ENCODE measurements at places on chromosomes 7 and 10.

DNA sequence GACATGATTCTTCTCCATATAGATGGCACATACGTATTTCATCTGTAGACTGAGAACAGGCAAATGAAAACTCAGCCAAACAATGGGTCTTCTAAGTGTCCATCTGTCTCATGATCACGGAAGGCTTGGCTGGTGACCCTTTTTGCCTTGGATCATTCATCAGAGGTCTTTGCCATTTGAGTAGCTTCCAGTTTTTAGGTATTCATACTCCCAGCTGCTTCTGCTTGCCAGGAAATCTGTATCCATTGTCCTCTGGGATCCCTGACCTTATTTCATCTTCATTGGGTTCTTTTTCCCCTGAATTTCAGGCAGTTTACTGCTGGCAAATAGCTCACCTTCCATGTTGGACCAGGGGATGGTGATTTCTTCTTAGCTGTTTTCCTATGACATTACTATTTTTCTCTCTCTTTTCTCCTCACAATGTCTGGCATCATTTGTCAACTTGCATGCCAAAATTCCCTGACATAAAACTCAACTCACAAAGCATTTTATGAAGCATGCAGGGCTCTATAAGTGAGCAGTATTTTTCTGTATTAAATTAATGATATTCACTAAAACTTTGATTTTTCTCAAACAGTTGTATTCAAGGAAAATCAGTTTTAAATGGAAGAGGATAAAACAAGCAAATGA, 241.2 kb downstream of the DNAJB9 start:
- no peak for DNase-seq

DNA sequence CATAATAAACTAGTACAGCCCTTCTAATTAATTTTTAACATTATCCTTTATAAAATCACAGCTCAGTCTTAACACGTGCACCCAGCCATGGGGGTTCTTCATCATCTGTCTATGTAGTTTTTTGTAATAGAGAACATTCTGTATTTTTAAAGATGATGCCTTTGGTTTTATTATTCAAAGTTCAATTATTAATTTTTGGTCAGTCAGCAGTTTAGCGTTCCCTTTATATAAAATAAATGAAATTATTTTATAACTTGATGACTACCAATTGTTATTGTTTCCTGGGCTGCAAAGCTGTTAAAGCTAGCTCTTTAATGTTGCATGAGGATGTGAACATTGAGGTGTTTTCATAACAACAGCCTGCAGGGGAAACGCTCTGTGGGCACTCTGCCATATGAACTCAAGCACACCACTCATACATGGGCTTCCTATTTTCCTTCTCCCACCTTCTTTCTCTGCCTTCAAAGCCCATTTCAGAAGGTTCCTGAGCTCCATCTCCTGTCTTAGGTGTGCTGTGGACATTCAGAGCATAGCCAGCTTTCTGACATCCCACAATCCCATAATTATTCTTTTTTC, 172.0 kb upstream of the YAE1 start:
- no peak for DNase-seq

DNA sequence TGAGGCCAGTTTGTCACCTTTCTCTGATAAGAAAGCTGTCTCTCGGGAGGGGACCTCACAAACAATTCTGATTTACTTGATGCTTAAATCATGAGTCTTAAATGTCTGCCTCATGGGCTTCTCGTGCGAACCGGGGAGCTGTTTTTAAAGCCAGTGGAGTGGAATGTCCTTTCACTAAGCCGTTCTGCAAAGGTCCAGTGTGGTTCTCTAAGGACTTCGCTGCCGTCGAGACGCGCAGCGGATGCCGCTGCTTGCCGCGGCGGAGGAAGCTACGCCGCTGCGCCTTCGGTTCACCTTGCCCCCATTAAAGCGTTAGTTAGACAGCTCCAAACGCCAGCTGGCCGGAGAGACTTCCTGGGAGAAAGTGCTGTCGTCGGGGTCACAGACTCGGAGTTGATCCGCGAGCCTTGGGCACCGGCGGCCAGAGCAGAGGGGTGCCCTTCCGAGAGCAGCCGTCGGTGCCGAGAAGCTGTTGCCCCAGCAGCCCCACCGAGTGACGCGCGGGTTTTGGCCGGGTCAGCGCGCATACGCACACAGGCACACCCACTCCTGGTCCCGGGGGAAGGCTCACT, 1.3 kb upstream of the HMX3 start:
- DNase-seq = no peak

DNA sequence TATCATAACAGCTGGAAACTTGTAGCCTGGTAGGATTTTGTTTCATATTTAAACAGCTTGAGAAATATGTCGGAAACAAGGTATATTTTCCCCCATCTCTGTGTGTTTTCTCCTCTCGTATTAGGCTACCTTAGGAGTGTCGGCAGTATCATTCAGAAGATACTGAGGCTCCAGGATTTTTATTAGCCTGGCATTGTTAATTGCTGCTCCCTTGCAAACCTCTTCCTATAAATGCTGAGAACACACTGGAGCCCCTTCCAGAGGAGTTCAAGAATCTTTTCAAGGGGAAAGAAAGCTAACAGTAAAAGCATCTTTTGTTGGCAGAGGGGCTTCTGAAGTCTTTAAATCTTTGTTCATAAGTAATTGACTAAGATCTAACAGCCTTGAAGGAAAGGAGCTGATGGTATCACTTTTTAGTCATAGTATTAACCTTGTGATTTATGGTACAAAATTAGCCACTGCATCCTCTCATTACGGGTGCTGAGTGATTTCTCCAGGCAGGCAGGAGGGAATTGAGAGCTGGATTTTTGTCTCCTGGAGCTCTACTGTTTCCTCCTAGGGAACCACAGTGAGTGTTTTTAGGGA, 998.7 kb downstream of the LRMDA start:
- DNase-seq = no peak

- DNase-seq = no peak
These were observed 165.9 kb upstream of the PLXNA4 start for GRCh38 chr7:132742189-132742612.

DNA sequence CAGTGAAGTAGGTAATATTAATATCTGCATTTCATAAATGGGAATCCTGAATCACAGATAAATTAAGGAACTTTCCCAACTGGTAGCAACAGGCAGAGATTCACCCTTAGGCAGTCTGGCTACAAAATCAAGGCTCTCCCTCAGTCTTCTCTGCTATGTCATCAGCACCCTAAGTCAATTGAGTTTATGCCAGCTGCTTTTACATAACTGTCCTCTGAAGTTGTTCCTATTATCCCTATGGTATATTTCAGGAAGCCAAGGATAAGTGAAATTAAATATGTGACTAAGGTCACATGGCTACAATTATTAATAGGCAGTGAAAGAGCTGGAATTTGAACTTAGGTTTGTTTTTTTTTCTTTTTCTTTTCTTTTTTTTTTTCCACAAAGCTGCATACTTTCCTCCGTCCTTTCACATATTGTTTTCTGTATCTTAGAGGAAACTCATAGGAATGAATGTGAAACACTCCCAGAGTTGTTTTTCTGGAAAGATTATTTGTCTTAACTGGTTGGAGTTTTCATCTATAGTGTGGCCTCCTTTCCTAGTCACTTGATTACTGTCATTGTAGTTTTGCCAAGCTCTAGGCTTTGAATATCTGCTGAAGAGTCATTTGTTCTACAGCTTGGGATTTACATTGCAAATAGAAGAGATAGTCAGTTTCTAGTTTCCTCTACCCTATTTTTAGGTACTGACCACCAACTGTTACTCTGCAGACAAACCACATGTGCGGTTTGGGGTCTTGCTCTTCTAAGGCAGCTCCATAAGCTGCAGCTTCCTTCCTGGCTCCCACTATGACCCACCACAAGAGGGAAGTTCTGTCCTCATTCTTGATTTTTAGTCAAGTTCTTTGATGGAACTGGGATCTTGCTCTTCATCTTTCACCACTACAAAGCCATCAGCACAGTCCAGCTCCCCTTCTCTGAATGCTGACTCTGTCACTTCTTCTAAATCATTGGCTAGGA, 338.0 kb upstream of the KIAA1217 start:
- DNase-seq = peak; percentile 59

- DNase-seq = no peak
These were observed 19.1 kb downstream of the RNF133 start for GRCh38 chr7:122679813-122680212.

GRCh38 chr7:137898839-137899721, 52.3 kb upstream of the DGKI start:
- peak; percentile 91 for DNase-seq

- no peak for DNase-seq
These were observed 17.5 kb downstream of the ADRB1 start for GRCh38 chr10:114061148-114061547.

DNA sequence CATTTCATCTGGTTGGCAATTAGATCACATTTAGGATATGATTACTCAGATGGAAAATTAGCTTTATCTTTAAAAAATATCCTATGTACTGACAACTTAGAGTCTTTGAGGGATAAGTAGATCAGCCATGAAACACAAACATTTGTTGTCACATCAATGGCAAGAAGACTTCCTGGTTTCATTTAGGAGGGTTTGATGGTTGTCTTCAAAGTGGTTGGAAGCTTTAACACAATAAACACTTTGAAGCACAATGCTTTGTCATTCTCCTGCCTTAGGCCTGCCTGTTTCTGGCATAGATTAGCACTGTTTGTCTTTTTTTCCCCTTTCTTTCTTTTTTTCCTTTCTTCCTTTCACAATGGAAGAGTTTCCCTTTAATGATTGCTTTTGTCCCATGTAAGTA, 20.5 kb downstream of the INHBA start:
- no peak for DNase-seq

GRCh38 chr7:35257251-35258124, 3.6 kb upstream of the TBX20 start:
- no peak for DNase-seq

DNA sequence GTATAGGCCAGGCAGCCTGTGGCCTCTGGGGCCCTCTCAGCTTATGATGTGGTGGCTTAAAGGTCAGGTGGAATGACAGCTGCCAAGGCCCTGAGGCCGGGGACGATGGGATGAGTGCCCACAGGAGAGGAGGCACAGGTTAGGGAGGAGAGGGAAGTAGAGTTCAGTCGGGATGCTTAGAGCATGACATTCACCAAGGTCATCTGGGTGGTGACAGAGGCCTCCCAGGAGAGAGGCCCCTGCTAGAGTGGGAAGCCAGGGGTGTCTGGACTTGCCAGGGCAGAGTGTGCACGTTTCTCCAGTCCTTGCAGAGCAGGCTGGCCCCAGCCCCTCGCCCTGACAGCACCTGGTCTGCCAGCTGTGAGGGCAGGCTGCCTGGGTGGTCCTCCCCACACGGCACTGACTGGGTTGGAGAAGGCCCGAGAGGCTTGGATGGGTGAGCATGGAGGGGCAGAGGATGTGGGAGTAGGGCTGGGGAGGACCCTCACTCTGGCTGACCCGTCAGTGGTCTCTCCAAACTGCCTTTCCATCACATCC, 1.5 kb downstream of the CALHM1 start:
- no peak for DNase-seq

DNA sequence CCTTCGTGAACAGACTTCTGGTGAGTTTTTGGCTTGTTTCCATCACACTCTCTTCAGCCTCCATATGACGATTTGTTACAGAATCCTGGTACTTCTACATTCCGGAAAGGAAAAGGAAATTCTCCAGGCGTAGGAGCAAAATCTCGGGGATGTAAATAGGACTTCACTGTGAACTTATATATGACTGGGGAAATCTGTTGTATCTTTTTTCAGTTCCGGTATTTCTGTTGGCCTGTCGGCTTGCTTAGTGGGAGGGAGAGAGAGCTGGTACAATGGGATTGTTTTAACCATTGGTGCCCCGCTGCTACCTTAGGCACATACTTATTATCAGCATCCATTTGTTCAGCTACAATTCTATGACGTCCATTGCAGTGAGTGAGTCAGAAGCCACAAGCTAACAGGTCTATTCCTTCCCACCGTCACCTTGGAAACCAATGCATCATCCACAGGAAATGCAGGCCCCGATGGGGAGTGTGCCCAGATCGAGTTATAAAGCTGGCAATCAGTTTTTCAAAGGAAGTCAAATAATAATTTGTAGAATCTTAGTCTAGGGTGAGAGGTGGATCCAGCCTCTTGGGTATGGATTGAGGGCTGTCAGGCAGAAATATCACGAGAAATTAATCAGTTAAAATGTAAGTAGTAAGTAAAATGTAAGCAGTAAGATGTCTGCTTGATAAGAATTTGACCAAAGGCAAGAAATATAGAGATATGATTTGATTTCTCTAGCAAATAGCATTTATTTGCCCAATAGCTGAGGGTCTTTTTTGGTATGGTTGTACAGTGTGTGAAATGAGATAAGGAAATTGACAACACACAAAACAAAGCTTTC, 92.0 kb upstream of the MKLN1 start:
- peak; percentile 25 for DNase-seq

DNA sequence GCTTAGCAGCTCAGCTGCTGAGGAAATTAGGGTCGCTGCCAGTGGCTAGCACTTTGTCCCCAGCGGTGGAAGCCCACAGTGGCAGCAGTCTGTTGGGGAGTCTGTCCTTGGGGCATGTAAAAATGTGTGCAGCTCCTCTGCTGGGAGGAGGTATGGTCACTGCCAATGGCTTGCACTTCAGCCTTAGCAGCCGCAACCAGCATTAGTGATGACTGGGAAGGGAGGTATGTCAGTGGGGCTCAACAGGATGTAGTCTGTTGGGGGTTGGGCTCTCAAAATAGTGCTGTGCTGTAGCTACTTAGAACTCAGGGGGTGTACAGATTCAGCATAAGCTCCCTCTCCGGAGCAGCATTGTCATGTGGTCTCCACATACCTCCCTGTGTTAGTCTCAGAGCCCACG, 189.9 kb downstream of the ZEB1 start:
- no peak for DNase-seq

DNA sequence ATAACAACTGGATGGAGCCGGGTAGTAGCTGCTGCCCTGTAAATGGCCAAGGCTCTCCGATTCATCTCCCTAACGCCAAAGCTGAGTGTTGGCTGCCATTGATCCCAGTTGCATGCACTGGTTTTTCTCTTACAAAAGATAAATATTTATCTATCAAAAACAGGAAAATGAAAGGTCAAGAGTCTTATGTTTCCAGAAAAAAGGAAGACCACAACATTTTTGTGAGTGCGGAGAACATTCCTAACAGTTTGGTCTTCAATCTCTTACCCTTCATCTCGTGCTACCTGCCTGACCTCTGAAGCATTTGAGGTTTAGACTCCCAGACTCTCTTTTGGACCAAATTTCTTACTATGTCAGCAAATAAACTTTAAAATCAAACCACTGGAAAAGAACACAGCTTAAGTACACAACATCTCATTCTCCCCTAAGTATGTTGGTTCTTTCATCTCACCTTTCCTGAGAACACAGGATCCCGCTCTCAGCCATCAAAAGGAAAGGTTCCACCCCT, 61.6 kb downstream of the SORBS1 start:
- no peak for DNase-seq

DNA sequence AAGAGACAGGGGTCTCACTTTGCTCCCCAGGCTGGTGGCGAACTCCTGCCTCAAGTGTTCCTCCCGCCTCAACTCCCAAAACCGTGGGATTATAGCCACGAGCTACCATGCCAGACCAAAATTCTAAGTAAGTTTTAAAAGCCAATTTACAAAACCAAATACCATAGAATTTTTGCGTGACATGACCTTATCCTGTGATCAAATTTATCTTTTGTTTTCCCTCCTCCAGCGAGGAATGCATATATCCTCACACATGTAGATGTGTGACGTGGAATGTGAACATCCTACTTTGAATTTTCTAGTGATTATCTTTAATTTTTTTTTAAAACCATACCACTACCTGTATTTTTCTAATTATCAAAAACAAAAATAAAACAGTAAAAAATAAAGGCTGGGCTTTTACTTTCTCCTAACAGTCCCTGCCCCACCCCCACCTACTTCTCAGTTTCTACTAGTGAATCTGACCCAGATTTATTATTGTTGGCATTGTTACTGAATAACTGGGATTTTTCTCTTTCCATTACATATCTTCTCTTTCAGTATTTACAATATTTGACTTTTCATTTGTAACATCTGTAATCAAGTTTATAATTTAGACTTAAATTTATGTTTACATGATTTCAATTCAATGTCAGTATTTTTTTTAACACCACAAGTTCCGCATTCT, 26.0 kb downstream of the CYTH3 start:
- DNase-seq = no peak

All from hematopoietic multipotent progenitor cell treated with erythropoietin and hydrocortisone succinate and interleukin-3 and kit ligand, for 6 days (in vitro differentiated cells).